ENCODE measurements at places on chromosomes 13 and 19.

GRCh38 chr19:3716147-3716668 lies 8.0 kb downstream of the TJP3 start:
- no peak for DNase-seq

DNA sequence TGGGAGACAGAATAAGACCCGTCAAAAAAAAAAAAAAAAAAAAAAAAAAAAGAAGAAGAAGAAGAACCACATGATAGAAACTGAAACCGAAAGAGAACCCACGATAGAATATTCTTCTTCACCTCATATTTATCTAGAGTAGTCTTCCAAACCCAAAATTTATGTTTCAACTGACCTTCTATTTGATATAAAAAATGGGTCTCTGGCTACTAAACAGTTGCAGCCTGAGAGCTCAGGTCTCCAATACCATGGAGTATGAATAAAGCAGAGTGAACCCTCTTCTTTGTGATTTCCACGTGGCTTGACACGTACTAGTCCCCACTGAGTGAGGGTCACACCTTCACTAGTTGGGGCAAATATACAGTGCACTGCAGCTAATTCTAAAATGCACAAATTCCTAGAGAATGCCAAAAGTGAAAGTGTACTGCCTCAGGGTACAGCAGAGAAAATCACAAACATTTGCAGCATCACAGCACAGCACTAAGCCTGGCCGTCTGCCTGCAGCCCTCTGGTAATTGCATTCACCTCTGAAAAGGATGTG lies 30.8 kb upstream of the RFC3 start:
- peak; percentile 7 for DNase-seq

DNA sequence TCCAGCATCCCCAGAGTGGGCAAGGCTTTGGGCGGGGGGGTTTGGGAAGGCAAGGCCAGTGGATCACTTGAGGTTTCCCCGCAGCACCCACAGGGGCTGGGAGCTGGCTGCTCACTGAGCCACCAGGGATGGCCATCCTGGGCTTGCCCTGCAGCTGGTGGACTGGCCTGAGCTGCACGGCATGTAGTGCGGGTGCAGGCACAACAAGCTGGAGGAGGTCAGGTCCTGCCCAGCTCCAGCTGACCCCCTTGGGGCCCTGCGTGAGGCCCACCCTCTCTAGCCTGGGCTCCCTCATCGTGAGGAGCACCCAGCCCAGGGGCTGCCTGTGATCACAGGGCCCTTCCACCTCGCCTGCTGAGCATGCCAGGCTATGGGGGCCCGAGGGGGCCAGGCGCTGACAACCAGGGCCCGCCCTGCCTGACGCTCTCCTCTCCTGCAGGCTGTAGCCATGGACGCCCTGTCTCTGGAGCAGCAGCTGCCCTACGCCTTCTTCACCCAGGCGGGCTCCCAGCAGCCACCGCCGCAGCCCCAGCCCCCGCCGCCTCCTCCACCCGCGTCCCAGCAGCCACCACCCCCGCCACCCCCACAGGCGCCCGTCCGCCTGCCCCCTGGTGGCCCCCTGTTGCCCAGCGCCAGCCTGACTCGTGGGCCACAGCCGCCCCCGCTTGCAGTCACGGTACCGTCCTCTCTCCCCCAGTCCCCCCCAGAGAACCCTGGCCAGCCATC lies 22.9 kb downstream of the COMP start:
- DNase-seq: no peak

GRCh38 chr13:53821632-53822031 lies 793.0 kb downstream of the OLFM4 start:
- DNase-seq: no peak

DNA sequence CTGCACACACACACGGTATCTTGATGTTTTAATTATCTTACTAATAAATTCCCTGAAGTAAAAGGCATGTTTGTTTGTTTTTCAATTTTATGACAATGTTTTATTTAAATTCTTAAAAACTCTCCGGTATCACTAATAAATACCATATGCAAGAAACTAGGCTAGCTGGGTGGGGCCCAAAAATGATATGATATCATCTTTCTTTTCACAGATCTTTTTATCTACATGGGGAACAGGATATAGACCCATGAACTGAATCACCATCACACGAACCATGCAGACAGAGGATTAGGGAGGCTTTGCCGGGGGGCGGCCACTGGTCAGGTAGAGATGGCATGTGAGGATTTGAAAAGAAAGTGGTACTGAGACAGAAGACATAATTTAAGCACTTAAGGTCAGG lies 266.4 kb downstream of the ENOX1 start:
- DNase-seq: no peak

DNA sequence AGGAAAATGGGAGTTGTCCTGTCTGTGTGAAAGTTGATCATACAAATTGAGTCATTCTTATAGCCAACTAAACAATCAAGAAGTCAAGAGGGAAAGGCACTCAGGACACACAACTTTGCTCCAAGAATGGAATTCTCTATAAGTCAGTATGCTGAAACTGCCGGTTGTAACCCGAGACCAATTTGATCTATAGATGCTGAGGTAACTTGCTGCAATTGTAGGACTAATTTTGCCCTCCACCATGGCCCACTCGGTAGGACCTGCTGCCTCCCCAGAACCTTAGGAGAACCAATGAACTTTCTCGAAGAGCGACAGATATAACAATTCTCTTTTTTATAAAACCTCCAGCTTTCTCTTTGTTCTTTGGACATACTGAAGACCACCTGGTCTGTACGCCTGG lies 157.0 kb downstream of the RNF17 start:
- no peak for DNase-seq

GRCh38 chr19:13116282-13117175 lies at the start of gene TRMT1:
Gene TRMT1 (minus strand): TSS chr19:13116740. CDS start chr19:13116399, 341 bp downstream.
- peak; percentile 92 for DNase-seq

GRCh38 chr19:54481326-54481930 lies 8.3 kb upstream of the CDC42EP5 start:
- peak; percentile 34 for DNase-seq

DNA sequence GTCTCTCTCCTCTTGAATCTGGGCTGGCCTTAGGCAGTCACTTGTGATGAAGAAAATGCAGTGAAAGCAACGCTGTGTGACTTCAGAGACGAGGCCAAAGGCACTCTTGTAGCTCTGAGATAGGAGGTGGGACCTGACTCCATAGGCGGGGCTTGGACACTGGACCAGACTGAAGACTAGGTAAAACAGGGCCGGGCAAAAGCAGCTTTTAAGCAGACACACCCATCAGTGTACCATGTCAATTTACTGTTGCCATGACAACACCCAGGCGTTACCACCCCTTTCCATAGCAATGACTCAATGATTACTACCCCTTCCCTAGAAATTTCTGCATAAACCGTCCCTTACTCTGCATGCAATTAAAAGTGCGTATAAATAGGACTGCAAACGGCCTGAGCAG lies 6.6 kb upstream of the EID2 start:
- no peak for DNase-seq

GRCh38 chr13:50616101-50616500 lies 227.4 kb downstream of the DLEU7 start:
- no peak for DNase-seq

GRCh38 chr13:112895521-112896465 lies 73.2 kb upstream of the MCF2L start:
- DNase-seq: no peak

- DNase-seq: no peak
Observed at GRCh38 chr13:21534760-21535159, 69.2 kb downstream of the MICU2 start.

DNA sequence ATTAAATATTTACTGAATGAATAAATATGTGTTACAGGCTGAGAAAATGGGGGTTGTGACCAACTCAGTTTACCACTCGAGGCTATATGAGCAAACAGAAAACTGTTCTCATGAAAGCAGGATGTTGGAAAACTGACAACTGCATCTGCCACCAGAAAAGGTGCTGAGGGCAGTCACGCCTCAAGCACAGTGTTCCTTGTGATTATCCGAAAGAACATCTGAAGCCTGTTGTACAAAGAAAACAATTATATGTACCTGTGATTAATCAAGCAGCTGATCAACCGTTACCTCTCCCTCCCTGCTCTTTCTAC lies 6.2 kb upstream of the KLK13 start:
- no peak for DNase-seq

DNA sequence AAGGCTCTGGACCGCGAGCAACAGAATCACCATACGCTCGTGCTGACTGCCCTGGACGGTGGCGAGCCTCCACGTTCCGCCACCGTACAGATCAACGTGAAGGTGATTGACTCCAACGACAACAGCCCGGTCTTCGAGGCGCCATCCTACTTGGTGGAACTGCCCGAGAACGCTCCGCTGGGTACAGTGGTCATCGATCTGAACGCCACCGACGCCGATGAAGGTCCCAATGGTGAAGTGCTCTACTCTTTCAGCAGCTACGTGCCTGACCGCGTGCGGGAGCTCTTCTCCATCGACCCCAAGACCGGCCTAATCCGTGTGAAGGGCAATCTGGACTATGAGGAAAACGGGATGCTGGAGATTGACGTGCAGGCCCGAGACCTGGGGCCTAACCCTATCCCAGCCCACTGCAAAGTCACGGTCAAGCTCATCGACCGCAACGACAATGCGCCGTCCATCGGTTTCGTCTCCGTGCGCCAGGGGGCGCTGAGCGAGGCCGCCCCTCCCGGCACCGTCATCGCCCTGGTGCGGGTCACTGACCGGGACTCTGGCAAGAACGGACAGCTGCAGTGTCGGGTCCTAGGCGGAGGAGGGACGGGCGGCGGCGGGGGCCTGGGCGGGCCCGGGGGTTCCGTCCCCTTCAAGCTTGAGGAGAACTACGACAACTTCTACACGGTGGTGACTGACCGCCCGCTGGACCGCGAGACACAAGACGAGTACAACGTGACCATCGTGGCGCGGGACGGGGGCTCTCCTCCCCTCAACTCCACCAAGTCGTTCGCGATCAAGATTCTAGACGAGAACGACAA lies 1.8 kb downstream of the PCDH17 start:
- DNase-seq: no peak

- DNase-seq: no peak
Observed at GRCh38 chr13:66774046-66774445, 456.1 kb downstream of the PCDH9 start.

- DNase-seq: no peak
Observed at GRCh38 chr19:15463861-15464371, 428 bp downstream of the RASAL3 start.

GRCh38 chr13:51524312-51524711 lies 60.0 kb upstream of the WDFY2 start:
- no peak for DNase-seq

GRCh38 chr19:29285878-29286277 lies 72.9 kb upstream of the UQCRFS1 start:
- DNase-seq: no peak

DNA sequence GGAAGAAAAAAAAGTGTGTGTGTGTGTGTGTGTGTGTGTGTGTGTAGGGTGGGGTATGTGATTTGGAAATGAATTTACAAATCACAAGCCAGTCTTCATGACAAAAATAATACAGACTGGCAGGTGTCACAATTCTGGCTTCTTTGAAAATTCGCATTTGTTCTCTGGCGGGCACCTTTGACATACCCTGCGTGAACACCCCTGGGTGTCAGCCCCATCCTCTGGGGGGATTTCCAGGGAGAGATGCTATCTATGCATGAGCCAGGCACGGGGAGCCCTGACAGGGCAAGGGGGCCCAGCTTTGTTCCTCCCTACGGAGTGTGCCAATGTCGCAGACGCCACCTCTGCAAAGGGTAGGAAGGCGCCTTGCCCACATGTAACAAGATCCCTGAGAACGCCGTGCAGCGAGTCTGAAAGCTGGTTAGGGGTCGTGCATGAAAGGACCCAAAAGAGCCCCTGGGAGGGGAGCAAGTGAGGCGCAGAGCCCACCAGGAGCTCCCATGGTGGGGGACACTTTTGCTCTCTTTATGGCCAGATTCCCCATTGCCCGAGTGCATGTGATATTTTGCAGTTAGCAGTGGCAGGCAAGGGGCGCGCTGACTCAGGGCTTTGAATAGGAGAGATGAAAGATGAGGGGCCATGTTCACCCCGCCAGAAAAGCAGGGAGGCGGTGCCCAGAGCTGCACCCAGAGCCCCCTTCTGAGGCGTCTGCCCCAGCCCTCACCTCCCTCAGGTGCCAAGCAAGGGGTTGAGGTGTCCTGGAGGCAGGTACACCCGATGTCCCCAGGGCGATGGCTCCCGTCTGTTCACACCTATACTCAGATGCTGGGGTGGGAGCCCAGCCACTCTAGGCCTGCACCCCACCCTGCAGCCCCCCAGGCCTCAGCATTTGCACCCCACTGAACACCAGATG lies 45.3 kb downstream of the KLF2 start:
- DNase-seq: no peak

DNA sequence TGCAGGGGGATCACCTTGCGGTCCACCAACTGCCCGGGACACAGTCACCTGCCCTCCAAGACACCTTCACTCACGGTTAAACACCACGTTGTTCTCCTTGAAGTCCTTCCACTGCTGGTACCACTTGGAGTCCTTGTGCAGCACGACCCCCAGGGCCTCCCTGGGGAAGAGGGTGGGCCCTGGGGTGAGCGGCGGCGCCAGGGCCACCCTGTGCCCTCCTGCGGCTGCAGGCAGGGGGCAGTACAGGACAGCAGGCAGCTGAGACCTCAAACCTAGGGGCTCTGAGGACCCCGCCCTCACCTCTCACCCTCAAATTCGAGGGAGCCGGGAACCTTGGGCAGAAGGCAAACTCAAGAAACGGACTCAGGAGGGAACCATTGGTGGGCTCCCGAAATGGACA lies 7.5 kb upstream of the CTXN1 start:
- no peak for DNase-seq

- no peak for DNase-seq
Observed at GRCh38 chr13:41139296-41139966, 6.8 kb upstream of the KBTBD6 start.

- DNase-seq: no peak
Observed at GRCh38 chr19:54230031-54230430, 7.2 kb upstream of the LILRB3 start.

DNA sequence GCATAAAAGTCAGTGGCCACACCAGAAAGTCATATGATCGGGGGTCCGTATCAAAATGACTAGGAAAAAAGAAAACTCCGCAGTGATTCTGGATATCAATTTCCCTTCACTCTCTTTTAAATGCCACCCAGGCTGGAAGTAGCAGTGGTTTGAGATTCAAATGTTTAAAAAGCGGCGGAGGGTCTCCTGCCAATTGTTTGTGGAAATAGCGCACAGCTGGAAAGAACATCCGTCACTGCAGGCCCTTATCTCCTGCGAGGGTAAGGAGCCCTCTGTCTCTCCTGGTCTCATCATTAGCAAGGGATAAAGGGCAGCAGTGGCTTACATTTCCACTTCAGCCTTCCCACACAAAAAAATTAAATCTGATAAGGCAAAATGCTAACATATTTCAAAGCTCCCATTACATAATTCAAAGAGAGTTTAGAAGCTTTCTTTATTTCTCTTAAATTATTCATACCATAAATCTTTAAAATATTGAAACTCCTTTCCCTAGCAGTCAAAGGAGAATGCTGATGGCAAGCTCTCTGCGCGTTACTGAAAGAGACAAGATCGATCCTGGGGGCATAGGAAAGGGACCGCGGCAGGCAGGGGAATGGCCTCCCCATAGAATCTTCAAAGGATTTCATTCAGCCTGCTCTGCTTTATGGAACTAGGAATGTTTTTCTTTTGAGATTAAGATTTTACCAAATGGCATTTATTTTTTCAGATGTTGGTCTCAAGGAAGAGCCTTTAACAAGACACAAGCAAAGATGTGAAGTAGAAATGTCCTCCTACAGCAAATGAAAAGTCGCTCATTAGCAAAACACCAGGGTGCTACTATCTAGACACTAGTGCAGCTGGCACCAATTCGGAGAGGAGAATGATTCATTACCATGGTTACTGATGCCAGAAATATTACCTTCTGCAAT lies 35.0 kb downstream of the AMER2 start:
- DNase-seq: no peak
